SJSA1 (cell line): ENCODE measurements at places on chromosomes 1 and 21.

GRCh38 chr21:46661211-46661625, 25.7 kb downstream of the PRMT2 start:
- DNase-seq: peak; percentile 63

DNA sequence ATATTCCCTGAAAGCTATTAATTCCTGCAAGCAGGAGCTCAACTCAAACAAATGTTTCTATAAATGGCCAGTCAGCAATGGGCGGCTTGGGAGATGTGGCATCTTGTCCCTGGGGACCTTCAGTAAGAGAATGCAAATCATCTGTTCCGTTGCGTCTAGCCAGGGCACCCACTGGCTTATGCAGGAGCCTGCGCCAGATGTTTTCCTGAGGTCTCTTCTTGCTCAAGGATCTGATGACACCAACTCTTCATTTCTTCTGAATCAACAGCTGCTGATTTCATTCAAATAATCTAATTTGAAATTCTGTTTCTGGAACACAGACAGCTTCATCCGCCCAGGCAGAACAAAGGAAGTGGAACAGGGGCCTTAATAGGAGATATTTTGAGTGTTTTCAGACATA, 70.0 kb upstream of the AJAP1 start:
- DNase-seq: no peak

- DNase-seq: no peak
These were observed 5.9 kb upstream of the A3GALT2 start for GRCh38 chr1:33326785-33327184.

DNA sequence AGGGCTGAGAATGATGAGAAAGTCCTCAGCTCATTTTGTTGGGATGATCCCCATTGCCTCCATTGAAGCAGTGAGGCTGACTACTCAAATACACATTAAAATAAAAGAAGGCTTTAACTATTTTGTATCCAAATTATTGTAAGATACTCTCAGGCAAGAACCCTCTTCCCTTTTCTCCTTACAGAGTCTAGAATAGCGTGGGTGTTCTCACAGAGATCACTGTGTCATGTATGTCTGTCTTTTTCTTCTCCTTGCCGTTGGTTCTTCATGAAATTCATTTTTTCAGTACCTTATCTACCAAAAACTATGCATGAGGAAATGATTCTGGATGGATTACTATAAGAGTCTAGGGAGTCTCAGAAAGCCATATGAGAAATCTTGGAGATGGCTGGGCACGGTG, 30.1 kb downstream of the SORT1 start:
- no peak for DNase-seq

DNA sequence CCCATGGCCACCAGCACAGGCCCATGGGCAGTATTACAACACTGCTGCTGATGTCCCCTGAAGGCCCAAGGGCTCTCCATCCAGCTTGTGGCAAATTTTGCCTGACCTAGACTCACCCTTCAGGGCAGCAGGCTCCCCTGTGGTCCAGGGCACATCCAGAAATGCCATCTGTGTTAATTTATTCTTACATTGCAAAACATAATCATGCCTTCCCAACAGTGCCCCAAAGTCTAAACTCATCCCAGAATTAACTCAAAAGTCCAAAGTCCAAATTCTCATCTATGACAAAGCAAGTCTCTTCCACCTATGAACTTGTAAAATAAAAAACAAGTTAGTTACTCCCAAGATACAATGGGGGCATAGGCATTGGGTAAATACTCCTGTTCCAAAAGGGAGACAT, 13.3 kb downstream of the VN1R5 start:
- no peak for DNase-seq

- no peak for DNase-seq
These were observed 44.5 kb downstream of the MDM4 start for GRCh38 chr1:204560590-204561150.

DNA sequence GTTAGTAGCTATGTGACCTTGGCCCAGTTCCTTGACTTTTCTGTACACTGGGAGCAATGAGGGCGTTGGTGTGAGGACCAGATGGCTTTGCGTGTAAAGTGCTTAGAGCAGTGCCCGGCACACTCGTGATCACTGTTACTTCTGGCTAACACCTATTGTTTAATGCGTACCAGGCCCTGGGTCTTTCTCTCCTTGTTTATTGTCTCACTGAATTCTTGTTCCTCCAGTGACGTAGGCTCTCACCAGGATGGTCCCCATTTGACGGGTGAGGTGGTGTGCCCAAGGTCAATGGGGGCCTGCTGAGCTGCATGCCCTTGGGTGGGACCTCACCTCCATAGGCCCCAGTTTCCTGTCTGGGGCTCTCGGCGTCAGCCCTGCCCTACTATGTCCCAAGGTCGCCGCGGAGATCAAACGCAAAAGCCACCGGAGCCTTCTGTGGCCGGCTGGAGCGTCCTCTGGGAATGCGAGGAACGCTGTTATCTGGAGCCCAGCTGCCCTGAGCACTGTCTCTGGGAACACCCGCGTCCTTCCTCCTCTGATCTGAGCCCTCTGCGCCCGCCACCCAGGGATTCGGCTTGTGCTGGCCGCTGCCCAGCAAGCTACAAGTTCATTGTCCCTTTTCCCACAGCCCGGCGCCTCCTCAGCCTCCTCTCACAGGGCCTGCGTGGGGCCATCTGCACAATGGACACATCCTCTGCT, 28.9 kb downstream of the ALPL start:
- peak; percentile 99 for DNase-seq

- no peak for DNase-seq
These were observed 362.7 kb downstream of the SIPA1L2 start for GRCh38 chr1:232267092-232267836.

- DNase-seq: no peak
These were observed 149.7 kb downstream of the PEX14 start for GRCh38 chr1:10624256-10625050.

DNA sequence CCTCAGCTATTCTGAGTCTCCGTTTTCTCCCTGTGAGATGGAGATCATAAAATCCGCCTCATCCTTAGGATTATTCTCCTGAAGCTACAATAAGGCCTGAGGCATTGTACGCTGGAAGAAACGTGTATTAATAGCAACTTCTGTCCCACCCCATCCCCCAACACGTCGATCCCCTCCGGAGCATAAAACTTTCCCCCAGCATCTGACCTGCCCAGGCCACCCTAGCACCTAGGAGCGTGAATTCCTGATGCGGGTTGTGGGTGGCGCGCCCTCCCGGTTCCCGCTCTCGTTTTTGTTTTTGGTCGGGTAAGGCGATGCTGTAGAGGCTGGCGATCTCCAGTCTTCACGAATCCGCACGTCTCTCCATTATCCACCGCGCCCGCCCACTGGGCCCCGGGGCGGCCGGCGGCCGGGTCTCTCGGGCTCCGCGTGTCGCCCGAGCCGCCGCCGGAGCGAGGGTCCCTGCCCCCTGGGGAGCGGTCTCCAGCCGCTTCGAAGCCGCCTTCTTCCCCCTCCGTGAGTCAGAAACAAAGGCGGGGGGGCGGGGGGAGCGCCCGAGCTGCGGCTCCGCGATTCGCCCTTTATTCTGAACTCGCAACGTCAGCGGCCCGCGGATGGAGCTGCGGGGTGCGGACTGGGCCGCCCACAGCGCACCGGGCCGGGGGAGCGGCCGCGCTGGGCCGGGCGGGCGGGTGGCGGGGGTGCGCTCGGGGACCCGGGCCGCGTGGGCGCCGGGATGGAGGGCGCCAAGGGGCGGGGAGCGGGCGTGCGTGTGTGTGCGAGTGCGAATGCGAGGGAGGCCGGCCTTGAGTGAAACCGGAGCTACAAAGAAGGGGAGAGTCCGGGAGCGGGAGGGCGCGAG, at the start of gene PLEKHO1:
Gene PLEKHO1, plus strand, starts transcription at position 646 of the 862 bp plus-strand sequence. CDS start 342 bp downstream, outside the sequence.
- DNase-seq: peak; percentile 88

GRCh38 chr1:202599669-202600431, 110.4 kb downstream of the SYT2 start:
- peak; percentile 69 for DNase-seq

- no peak for DNase-seq
These were observed 46.4 kb upstream of the BMP8B start for GRCh38 chr1:39835110-39835509.

DNA sequence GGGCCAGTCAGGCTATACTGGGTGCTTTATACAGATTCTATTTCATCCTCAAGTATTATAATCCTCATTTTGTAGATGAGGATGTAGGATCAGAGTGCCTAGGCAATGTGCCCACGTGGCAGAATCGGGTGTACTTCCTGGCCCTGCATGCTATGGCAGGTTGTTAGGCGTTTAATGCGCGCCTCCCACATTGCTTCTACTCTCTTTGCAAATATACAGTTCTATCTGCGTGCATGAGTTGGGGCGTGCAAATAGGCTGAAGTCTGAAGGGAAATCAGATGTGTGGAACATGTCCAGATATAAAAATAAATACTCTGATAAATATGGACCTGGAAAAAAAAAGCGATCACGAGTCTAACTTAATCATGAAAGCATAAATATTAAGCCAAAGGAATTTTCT, 194.7 kb upstream of the FMN2 start:
- no peak for DNase-seq

DNA sequence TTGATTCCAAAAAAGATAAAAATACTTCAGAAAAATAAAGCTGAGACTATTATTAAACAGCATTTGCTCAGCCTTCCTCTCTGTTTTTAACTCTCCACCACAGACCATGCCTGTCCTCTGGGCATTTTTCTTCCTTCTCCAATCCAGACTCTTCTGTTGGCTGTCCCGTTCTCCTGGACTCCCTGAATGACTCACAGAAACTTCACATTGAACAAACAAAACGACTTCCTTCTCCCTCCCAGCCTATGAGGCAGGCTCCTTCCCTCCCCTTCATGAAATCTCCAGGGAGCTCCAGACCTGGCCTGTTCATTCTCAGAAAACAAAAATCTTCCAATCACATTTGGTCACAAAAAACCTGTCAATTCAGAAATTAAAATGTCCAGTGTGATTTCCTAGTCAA, 421.3 kb downstream of the NPHP4 start:
- no peak for DNase-seq

- no peak for DNase-seq
These were observed 237.1 kb downstream of the TRABD2B start for GRCh38 chr1:47759936-47760629.

DNA sequence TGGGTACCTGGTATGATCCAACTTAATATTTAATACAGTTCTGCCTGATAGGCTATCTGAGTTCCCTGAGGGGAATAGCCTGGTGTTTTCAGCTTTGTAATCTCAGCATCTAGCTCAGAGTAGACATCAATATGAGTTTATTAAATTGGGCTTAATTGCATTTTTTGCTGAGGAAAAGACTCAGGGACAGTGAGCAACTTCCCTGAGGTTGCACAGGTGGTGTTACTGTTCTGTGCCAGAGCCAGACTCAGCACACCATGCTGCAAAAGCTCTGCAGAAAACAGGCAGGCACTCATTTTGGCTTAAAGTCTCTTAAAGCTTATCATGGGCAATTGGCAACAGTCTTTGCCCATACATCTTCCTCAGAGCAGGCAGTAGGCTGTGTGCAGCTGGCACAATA, 90.5 kb upstream of the JUN start:
- no peak for DNase-seq
